ENCODE measurements at places on chromosomes 5 and 9.

DNA sequence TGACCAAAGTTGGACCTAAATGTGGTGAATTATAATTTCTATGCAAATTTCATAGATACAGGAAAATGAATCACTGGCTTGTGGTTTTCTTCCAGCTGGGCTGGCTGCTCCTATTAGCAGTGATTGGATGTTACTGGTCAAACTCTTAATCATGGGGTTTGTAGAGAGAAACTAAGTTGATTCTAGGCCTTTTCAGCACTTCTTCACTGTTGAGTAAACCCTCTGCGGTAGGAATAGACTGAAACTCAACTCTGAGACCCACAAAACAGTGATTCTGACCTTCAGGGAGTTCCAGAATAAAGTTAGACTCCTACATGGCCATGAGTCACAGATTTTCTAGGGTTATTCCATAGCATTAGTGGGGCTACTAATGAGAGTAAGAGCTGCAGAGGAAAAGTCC, 47.9 kb upstream of the FKTN start:
- DNase-seq = no peak

- DNase-seq = no peak
Observed at GRCh38 chr5:56513141-56513540, 280.0 kb upstream of the ANKRD55 start.

- no peak for DNase-seq
Observed at GRCh38 chr9:16532272-16532671, 338.2 kb downstream of the BNC2 start.

DNA sequence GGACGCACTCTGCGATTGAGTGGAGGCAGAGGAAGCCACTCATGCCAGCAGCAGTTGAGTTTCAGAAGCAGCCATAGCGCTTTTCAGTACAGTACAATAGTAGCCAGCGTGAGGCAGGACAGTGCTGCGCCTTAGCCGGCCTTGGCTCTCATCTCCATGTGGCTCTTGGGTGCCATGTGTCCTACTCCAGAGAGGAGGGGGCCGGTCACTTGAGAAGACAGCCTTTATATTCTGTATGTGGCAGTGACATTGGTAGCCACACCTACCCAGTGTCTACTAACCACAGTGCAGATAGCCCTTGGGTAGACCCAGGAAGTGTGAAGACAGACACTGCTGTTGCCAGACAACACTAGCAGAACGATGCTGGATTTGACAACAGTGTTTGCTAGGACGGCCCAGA, 42.3 kb downstream of the FAM78A start:
- no peak for DNase-seq

DNA sequence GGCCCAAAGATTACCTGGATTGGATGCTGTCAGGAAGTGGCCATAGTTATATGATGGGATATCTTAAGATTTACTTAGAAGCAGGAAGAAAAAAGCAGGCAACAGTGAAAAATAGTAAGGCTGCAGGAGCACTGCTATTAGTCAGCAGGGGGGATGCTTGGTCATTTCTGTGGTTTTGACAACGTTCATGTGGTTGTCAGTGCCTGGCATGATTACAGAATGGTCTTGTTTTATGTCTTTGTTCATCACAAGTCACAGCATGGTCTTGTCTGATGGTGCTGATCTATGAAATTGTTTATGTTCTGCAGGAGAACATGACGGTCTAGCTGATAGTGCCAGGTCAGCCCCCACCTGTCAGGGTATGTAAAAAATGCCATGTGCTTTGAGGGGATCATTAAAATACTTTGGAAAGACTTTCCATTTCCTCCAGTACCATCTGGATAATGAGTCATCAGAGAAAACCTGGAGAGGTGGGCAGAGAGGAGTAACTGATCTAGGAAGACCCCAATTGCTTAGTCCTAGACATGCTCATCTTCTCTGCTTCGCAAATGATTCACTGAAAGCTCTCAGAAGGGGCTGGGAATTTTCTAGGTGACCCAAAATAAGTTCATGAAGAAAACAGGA, 48.5 kb downstream of the PLGRKT start:
- no peak for DNase-seq

- DNase-seq = no peak
Observed at GRCh38 chr9:108437656-108438055, 418.1 kb downstream of the ACTL7B start.

DNA sequence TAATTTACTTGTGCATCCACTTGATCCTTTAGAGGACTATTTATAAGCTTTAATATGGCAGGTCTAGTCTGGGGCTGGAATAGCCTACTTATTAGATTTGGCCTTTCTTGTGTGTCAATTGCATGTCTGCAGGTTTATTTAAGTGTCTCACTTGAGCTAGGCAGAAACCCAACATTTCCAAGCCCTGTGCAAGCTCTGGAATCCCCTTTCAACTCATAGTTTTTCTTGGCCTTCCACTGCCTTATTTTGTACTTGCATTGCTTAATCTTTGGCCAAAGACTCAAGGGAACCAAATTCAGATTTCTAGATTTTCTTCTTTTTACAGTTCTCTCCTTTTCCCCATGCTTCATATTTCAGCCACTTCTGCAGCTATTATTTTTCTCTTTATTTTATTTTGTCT, 102.4 kb upstream of the RFX3 start:
- no peak for DNase-seq
